ENCODE measurements at places on chromosomes 13 and 19. TPM values are rescaled to one million over a fixed set of nuclear protein-coding genes. Genes with fewer than 3 reads are reported as not detected.

Gene SIGLEC6
- total RNA-seq: 1.0 TPM

Gene ZNF536
- 0.50 TPM for total RNA-seq

Gene METTL21C
- total RNA-seq: not detected

Gene FOSB
- 20.4 TPM for total RNA-seq

Gene CTXN1
- total RNA-seq: 8.5 TPM

Gene SOX21
- total RNA-seq: 0.13 TPM

Gene RPL18
- 1,088 TPM for total RNA-seq

Gene TFPT
- total RNA-seq: 17.4 TPM

Gene GJA3
- 0.08 TPM for total RNA-seq

Gene GRK1
- 0.21 TPM for total RNA-seq

Gene ADAT3
- total RNA-seq: 9.4 TPM

Gene COG3
- total RNA-seq: 20.6 TPM

Gene ZNF729
- total RNA-seq: not detected

Gene CEACAM16
- total RNA-seq: 0.20 TPM

Gene LGALS14
- total RNA-seq: not detected

Gene ACP7
- total RNA-seq: not detected

Gene ZNF700
- 14.6 TPM for total RNA-seq

Gene S1PR4
- total RNA-seq: 20.8 TPM

Gene BCKDHA
- total RNA-seq: 17.8 TPM

Gene RNF17
- total RNA-seq: not detected

Gene SLC1A5
- total RNA-seq: 172 TPM

Gene CGB5
- total RNA-seq: 0.50 TPM

Gene NKG7
- 50.1 TPM for total RNA-seq

Gene TEAD2
- 36.3 TPM for total RNA-seq

Gene VN1R2
- total RNA-seq: not detected

Gene ERICH6B
- not detected for total RNA-seq

Gene CBY2
- total RNA-seq: not detected

Gene GPR18
- total RNA-seq: 0.55 TPM

Gene SRRM5
- 0.10 TPM for total RNA-seq

Gene TMPRSS9
- not detected for total RNA-seq

Gene ZNF534
- not detected for total RNA-seq

Gene TUBGCP3
- total RNA-seq: 42.7 TPM

Gene KLK6
- total RNA-seq: not detected

Gene POLR1G
- total RNA-seq: 6.0 TPM

Gene CGB8
- total RNA-seq: not detected

Gene GTF2F1
- 43.4 TPM for total RNA-seq

Gene KLK3
- not detected for total RNA-seq

Gene RINL
- 8.6 TPM for total RNA-seq

Gene ATP8B3
- total RNA-seq: 2.5 TPM

Gene SH2D3A
- 24.2 TPM for total RNA-seq

Gene UBE2L5
- total RNA-seq: not detected

Gene LPAR6
- total RNA-seq: 22.9 TPM

All from left lung (tissue), 14 donors.